GM23248 (cell line): ENCODE measurements at places on chromosomes 1 and 21. TPM values are rescaled to one million over a fixed set of nuclear protein-coding genes. Genes with fewer than 3 reads are reported as not detected.

GRCh38 chr1:60960891-60961461 is 121.4 kb upstream of the NFIA start:
- H3K36me3 ChIP-seq: no peaks in the 10 kb centered on the region
- peak; percentile 21 for DNase-seq
- no peak overlapping the region for H3K4me3 ChIP-seq
- no peaks in the 10 kb centered on the region; the same call in 1 of the 2 replicates for H3K27me3 ChIP-seq
- H3K27ac ChIP-seq: no peak overlapping the region

Gene USH2A
- total RNA-seq: under 0.01 TPM in 1 of 2 replicates, not detected in the other

GRCh38 chr1:13228343-13228781 is 2.4 kb upstream of the PRAMEF18 start:
- DNase-seq: peak; percentile 14
- H3K36me3 ChIP-seq: no peaks in the 10 kb centered on the region
- H3K4me1 ChIP-seq: no peaks in the 10 kb centered on the region
- no peak overlapping the region for H3K4me3 ChIP-seq
- H3K27ac ChIP-seq: no peak overlapping the region

- peaks cover 14% of the 10 kb centered on the region; the same call in 1 of the 2 replicates for H3K4me1 ChIP-seq
- peaks cover 10% of the 10 kb centered on the region; the same call in 1 of the 2 replicates for H3K36me3 ChIP-seq
- no peaks in the 10 kb centered on the region for H3K27me3 ChIP-seq
- H3K27ac ChIP-seq: peak overlapping the region; percentile 89
Observed at GRCh38 chr1:46341222-46342083, 846 bp downstream of the NSUN4 start.

Gene BARHL2
- not detected in 2 replicates for total RNA-seq

Gene NASP
- total RNA-seq: 30.3 and 37.3 TPM in 2 replicates

Gene DCDC2B
- not detected in 2 replicates for total RNA-seq

Gene KRTAP7-1
- total RNA-seq: not detected in 2 replicates

Gene LCK
- not detected in 2 replicates for total RNA-seq

DNA sequence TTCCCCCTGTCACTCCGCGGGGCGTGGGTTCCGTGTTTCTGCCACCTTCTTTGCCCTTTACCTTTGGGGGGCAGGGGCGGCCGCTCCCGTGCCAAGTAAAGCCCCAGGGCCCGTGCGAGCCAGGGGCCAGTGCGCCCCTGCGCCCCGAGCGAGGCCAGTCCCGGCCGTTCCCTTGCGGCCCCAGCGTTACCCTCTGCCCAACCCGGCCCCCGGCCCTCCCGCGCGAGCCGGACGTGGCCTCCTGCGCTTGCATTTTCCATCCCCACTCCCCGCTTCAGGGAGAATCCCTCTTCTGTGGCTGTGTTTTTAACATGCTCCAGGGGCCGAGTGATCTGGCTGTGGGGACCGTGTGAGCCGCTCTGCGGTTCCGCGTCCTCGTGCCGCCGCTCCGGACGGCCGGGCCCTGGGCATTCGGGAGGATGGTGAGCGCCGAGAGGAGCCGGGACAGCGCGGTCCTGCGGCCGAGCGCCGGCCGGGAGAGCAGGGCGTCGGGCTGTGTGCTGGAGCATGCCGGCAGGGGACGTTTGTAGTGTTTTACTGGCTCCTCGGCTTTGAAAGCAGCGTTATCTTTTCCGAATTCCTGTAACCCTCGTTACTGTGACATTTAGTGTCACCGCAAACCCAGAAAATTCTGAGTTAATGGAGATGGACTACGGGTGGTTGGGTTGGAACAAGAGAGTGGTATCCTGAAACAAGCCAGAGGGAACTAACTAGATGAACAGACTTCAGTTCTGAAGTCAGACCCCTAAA is 1.0 kb downstream of the GALNT2 start:
- peak; percentile 72 for DNase-seq
- H3K4me1 ChIP-seq: peaks cover 30% of the 10 kb centered on the region
- H3K27me3 ChIP-seq: no peaks in the 10 kb centered on the region
- H3K36me3 ChIP-seq: no peaks in the 10 kb centered on the region
- peak overlapping the region; percentile 76 for H3K27ac ChIP-seq

Gene PHLDA3
- 148 and 162 TPM in 2 replicates for total RNA-seq

Gene VPS45
- total RNA-seq: 42.0 and 49.2 TPM in 2 replicates

GRCh38 chr1:83064589-83065242 is 934.2 kb downstream of the TTLL7 start:
- no peaks in the 10 kb centered on the region; the same call in 1 of the 2 replicates for H3K27me3 ChIP-seq
- no peaks in the 10 kb centered on the region for H3K36me3 ChIP-seq
- no peak for DNase-seq
- no peak overlapping the region; the same call in 1 of the 2 replicates for H3K4me3 ChIP-seq
- no peak overlapping the region for H3K27ac ChIP-seq

Gene RGS16
- 0.11 and 0.89 TPM in 2 replicates for total RNA-seq

DNA sequence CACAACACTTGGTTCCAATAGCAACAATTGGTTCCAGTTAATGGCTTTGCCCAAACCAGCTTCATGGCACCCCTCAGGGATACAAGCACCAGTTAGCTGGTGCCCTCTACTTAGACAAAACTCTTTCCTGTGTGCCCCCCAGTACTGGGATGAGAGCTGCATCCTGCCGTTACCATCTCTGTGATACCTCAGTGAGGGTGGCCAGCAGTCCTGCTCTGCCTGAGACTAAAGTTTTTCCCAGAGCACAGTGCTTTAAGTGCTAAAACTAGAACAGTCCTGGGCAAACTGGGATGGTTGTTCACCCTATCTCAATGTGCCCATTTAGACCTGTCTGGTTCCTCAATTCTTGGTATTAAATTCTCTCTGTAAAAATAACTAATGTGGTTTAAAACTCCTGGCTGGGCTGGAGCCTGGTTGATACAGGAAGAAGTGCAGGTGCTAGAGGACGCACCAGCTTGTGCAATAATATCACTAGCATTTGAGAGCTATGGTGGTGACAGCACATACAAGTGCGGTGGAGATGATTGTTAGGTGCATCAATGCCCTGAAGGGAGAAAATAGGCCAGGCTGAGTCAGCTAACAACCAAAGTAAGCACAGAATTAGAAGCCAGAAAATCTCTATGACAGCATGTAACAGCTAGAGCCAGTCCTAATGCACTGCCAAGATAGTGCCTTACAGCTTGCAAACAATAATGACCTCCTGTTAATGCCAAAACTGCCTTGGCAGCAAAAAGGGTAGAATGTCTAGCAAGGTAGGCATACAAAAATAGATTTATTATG is 179.8 kb upstream of the GALNT2 start:
- peaks cover 10% of the 10 kb centered on the region for H3K27me3 ChIP-seq
- no peaks in the 10 kb centered on the region for H3K36me3 ChIP-seq
- no peak overlapping the region for H3K27ac ChIP-seq

DNA sequence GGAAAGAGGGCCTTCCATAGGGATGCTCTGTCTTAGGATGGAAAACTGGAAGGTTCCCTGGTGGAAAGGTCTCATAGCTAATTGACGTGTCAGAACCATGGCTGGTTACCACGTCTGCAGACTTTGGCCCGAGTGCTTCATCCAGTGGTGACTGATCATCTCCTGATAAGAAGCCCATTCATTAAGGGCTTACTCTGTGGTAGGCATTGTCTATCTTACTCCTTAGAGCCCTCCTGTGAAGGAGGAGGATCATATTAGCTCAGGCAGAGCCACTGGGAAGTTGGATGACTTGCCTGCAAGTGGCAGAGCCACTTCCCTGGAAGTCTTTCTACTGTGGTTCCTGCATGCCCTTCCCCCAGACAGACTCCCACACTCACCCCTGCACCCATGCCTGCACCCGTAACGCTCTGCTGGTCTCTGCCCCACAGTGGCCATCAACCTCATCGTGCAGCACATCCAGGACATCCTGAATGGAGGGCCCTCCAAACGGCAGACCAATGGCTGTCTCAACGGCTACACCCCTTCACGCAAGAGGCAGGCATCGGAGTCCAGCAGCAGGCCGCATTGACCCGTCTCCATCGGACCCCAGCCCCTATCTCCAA is 79.9 kb downstream of the UCK2 start:
- H3K4me3 ChIP-seq: no peak overlapping the region
- peaks cover 36% of the 10 kb centered on the region for H3K4me1 ChIP-seq
- no peaks in the 10 kb centered on the region for H3K27me3 ChIP-seq
- peak; percentile 72 for DNase-seq
- H3K36me3 ChIP-seq: peaks cover 13% of the 10 kb centered on the region

DNA sequence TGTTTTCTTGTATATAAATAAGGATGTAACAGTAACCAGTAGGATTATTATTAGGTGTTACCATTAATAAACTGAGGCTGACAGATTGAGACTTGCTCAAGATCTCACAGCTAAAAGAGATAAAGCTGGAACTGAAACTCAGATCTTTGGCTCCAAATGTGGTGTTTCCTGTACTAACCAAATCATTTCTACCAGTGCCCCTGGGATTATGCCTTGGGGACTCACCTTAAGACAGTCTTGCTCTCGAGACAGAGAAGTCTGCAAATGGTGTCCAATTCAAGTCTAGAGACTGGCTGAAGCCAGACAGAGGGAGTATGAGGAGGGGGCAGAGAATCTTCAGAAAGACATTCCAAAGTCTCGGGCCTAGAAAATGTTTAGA is 593 bp upstream of the CD53 start:
- no peaks in the 10 kb centered on the region for H3K36me3 ChIP-seq
- H3K27me3 ChIP-seq: no peaks in the 10 kb centered on the region
- H3K4me3 ChIP-seq: no peak overlapping the region
- no peaks in the 10 kb centered on the region for H3K4me1 ChIP-seq
- H3K27ac ChIP-seq: no peak overlapping the region
- no peak for DNase-seq

- H3K4me3 ChIP-seq: no peak overlapping the region
- H3K27me3 ChIP-seq: no peaks in the 10 kb centered on the region
- no peak overlapping the region for H3K27ac ChIP-seq
- peaks cover 15% of the 10 kb centered on the region for H3K4me1 ChIP-seq
- DNase-seq: peak; percentile 50
- no peaks in the 10 kb centered on the region for H3K36me3 ChIP-seq
Observed at GRCh38 chr1:212238552-212238951, 46.7 kb upstream of the PPP2R5A start.

DNA sequence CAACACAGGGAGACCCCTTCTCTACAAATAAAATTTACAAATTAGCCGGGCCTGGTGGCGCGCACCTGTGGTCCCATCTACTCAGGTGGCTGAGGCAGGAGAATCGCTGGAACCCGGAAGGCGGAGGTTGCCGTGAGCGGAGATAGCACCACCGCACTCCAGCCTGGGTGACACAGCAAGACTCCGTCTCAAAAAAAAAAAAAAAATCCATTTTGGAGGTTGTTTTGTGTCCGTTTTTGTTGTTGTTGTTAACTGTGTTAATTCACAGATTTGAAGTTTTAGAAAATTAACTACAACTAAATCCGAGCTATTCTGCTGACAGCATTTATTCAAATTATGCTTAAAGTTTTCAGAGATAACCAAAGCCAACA is 618 bp downstream of the CLCC1 start:
- H3K27ac ChIP-seq: peak overlapping the region; percentile 93
- peaks cover 7% of the 10 kb centered on the region for H3K4me1 ChIP-seq
- peak overlapping the region; percentile 88 for H3K4me3 ChIP-seq
- no peaks in the 10 kb centered on the region for H3K27me3 ChIP-seq
- peak; percentile 49 for DNase-seq
- no peaks in the 10 kb centered on the region for H3K36me3 ChIP-seq
